ENCODE measurements at places on chromosomes 11 and 22.

DNA sequence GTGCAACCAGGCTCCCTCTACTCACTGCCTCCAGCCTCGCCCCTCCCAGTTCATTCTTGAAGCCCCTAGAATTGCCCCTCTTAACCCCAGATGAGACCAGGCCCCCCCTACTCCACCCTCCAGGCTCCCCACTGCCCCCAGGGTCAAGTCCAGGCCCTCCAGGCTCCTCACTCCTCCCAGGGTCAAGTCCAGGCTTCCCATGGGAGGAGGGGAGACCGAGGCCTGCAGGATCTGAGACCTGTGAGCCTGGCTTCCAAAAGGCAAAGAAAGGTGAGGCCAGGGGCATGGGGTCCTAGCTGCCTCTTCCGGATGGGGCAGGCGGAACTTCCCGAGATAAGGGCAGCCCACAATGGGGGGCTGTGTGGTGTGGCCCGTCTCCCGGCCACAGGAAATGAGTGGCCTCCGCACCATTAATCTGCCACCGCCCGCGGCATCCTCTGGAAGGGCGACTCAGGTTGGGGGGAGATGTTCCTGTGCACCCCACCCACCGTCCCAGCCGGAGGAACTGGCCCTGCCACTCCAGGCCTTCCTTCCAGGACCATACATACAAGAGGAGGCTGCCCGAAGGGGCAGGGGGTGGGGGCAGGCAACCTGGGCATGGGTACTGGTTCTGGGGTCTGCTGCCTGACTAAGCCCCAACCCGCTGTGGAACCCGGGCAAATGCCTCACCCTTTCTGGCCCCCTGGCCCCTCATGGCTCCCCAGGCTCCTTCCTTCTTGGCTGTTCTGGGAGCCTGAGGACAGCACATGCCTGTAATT is 35.1 kb upstream of the WNT11 start:
- DNase-seq = no peak

DNA sequence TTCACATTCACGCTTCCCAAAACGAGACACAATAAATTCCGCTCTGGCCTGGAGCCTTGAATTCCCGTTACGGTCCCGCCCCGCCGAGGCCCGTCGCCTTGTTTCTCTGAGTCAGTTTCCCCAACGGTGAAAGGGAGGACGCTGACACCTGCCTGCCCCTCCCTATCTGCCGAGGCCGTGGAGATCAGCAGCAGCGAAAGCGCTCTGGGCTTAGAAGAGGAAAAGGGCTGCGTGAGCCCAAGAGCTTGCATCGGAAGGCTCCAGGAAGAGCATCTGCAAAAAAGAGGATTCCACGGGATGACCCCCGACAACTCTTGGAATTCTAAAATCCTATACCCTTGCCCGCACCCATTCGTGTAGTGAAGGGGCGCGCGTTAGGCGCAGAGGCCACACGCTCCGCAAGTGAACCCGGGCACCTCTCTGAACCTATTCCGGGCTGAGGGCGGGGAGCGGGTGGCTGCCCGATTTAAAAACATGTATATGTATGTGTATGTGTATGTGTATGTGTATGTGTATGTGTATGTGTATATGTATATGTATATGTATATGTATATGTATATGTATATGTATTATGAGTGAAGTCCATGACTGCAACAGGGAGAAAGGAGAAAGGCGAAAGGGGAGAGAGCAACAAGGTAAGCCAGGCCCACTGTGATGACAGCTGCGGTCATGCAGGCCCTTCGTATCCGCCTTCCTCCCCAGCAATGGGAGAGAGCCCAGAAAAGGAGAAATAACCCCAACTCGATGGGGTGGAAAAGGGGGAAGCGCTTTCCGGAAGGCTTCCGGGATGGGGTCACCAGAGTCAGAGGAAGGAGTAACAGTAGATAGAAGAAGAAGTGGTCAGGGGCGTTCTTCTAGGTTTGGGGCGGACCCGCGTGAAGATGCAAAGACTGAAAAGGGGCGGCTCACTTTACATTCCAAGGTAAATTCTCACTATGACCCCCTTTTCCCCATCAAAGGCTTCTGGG is 948 bp upstream of the MRTFA start:
- DNase-seq = no peak

DNA sequence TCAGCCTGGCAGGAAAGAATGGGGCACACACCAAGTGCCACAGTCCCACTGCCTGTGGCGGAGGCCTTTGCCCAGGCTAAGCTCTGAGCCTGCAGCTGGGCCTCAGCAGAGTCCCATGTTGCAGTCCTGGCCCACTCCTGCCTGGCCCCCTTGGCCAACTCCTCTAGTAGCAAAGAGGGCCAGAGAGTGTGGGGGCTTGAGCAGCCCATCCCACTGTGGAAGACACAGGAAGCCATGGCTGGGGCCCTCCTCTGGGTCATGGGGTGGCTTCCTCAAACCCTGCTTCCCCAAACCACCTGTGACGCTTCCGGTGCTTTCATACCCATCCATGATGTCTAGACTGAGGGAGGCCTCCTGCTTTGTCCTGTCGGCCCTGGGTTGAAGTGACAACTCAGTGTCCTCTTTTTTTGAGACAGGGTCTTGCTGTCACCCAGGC is 5.8 kb downstream of the RPS19BP1 start:
- no peak for DNase-seq

GRCh38 chr11:130729678-130730300 is 186.5 kb downstream of the SNX19 start:
- DNase-seq = no peak

- DNase-seq = no peak
Observed at GRCh38 chr22:17133137-17133536, 12.0 kb upstream of the TMEM121B start.

DNA sequence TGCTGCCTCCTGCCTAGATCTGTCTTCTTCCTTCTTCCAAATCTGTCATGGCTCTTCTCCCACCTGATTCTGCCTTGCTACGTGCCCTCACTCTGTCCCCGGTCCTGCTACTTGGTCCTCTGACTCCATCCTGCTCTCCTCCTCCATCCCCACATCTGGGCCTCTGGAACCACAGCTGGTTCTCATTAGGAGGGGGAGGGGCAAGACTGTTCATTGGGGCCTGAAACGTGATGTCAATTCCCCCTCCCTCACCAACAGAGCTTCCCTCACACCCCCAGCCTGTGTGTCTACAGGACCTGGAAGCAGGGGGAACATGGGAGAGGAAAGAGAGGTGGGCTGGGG is 9.1 kb downstream of the DCHS1 start:
- DNase-seq = peak; percentile 34

DNA sequence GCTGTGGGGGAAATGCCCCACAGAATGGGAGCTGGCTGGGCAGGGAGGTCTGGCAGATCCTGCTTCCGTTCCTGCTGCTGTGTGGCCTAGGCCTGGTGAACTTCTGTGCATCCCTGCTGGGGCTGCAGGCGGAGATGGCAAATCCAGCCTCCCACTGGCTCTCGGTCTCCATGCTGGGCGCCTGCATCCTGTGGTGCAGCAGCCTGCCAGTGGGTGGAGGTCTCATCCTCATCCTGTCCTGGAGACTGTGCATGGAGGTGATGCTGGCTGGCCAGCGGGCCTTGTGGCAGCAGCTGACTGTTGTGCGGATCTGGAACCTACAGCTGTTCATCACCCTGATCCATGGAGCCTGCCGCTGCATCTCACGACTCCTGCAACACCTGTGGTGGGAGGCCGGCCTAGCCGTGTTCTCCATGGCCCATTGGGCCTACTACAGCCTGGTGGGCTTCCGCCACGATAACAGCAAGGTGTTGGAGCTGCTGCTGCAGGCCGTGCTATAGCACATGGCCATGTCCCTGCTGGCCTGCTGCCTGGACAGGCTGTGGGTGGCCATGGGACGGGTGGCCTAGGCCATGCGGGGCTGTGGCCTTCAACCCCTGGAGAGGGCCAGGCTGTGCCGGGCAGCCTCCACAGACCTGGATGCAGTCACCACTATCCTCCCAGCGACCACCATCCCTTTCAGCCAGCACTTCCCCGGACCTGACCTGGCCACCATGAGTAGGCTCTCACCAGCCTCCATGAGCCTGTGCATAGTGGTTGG is 8.8 kb upstream of the RPL3 start:
- DNase-seq = no peak

DNA sequence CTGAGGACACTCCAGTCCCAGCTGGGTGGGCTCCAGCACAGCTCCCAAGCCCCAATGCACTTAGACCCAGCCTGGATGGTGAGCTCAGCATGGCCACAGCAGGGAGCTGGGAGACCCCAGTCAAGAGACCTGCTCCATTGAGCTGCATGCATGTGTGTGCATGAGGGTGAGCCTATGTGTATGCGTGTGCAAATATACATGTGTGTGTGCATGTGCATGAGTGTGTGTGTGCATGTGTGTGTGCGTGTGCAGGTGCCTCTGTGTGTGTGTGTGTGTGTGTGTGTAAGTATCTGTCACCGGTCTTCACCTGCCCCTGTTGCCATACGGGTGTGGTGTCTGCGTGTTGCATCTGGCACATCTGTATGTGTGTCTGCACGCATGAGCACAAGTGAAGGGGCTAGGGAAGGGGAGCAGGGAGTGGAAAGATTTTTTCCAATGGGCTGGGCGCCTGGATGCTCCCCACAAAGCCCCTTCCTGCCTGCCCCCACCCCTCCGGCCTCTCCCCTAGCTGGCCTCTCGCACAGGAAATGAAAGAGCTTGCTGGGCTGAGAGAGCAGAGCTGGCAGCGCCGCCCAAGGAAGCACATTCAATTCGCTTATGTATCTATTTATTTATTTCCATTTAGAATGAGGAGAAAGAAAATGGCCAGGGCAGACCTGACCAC is 4.1 kb downstream of the TSPAN32 start:
- no peak for DNase-seq
